ENCODE measurements at places on chromosomes 2 and 18. TPM values are rescaled to one million over a fixed set of nuclear protein-coding genes. Genes with fewer than 3 reads are reported as not detected.

GRCh38 chr18:13496691-13497281, 229.6 kb downstream of the FAM210A start:
- DNase-seq: no peak

DNA sequence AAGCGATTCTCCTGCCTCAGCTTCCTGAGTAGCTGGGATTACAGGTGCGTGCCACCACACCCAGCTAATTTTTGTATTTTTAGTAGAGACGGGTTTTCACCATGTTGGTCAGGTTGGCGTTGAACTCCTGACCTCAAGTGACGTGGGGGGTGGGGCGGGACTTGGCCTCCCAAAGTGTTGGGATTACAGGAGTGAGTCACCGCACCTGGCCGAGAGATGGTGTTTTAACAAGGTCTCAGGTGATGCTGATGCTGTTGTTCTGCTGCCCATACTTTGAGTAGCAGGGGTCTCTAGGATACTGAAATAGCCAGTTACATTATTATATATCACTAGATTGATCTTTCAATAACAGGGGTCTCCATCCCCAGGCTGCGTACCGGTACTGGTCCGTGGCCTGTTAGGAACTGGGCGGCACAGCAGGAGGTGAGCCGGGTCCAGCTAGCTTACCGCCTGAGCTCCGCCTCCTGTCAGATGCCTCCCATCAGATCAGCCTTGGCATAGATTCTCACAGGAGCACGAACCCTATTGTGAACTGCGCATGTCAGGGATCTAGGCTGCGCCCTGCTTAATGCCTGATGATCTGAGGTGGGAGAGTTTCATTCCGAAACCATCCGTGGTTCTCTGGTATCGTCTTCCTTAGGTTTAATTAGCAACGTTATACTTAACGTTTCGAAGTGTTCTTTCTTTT, 48.3 kb upstream of the SLC38A11 start:
- DNase-seq: no peak

The ALLC gene
- not detected for total RNA-seq

DNA sequence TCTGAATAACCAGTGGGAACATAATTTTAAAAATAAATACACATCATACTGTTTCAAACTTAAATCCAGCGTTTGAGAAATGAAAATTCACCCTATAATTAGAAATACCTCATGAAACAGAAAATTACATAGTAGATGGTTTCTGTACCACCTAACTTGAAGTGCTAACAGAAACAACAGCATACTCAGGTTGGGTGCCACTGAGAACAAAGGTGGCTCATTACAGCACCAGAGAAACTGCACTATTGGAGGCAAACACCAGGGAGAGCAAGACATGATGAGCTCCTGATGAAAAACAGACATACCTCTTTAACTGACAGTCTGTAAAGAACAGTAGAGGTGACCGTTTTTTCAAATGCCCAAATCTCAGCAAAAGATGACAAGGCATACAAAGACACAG, 12.6 kb downstream of the SULT1C4 start:
- DNase-seq: no peak

The RIT2 gene
- not detected for total RNA-seq

The IL1R2 gene
- total RNA-seq: 0.76 TPM

GRCh38 chr18:51072586-51073313, 42.7 kb downstream of the SMAD4 start:
- DNase-seq: no peak

The TMEFF2 gene
- total RNA-seq: not detected

DNA sequence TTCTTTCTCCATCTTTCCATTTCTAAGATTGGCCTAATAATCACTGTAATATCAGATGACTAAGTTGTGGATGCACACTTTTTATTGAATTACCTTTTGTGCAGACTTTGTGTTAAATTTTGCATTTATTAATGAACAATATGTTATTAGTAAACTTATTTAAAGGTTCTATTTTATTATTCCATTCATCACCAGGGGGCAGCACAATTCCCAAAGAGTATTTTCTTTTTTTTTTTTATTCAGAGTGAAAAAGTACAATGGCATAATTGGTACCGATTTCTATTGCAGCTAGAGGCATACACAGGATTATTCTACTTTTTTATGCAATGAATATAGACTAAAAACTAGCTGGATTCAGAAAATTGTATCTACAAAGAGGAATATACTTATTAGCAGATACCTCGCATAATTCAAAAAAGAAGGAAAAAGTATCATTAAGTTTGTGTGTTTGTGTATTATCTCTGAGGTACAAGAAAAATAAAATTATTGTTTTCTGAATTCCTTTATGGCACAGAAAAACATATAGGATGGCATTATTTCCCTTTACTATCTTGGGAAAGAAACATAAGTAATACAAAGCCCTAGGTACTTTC, 390.6 kb downstream of the ERBB4 start:
- DNase-seq: peak; percentile 4

The CWC22 gene
- 10.1 TPM for total RNA-seq

DNA sequence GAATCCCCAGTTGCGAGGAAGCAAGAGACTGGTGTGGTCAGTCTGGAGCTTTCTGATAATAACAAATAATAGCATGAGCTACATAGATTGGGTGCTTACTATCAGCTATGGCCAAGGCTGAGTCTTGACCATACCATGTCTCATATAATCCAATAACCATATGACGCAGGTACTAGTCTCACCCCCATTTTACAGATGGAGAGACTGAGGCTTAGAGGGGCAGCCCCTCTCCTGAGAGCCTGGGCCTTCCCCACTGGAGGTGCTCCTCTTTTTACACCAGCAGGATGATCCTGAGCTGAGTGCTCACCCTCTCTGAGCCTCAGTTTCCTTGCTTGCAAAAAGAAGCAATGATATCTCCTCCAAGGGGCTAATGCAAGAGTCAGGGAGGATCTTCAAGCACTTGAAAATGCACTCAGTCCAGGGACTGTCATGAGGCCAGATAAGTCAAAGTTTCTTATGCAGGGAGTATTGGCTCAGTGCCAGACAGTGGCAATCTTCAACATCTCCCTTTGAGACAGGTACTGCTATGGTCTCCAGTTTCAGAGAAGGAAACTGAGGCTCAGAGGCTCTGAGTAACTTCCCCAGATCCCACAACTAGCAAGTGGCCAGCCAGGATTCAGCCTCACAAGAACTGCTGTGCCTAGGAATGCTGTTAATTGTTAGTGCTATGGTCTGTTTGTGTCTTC, 149.7 kb downstream of the TFCP2L1 start:
- DNase-seq: no peak

GRCh38 chr2:28487258-28487657, 8.6 kb upstream of the PLB1 start:
- no peak for DNase-seq

- peak; percentile 16 for DNase-seq
Measured at GRCh38 chr2:88187038-88187676, 17.0 kb downstream of the THNSL2 start.

DNA sequence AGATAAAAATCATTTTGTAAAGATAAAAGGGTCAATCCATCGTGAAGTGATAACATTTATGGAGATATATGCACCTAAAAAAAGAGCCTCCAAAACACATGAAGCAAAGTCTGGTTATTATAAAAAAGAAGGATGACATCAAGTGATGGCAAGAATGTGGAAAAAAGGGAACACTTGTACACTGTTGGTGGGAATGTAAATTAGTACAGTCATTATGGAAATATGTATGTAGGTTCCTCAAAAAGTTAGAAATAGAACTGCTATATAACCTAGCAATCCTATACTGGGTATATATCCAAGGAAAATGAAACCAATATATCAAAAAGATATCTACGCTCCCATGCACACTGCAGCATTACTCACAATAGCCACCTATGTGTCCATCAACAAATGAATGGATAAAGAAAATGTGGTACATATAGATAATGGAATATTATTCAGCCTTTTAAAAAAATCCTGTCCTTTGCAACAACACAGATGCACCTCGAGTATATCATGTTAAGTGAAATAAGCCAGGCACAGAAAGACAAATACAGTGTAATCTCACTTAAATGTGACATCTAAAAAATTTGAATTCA, 28.9 kb downstream of the ABCB11 start:
- no peak for DNase-seq

DNA sequence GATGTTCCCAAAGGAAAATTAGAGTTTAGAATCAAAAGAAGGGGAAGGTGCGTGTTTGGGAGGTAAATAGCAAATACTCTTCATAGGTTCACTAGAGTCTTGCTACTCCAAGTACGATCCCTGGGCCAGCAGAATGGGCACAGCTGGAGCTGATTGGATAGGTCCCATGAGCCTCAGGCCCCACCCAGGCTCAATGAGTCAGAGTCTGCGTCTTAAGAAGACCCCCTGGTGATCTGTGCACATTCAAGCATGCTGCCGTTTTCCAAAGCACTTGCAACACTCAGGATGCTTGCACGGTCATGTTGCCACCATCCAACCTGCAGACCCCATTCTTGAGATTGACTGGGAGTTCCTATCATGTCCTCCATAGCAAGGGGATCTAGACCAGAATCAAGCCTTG, 40.5 kb downstream of the ABCG8 start:
- DNase-seq: no peak

Data from dermis microvascular lymphatic vessel endothelial cell (primary cell).